SK-N-SH (cell line): ENCODE measurements at places on chromosomes 11 and 22. TPM values are rescaled to one million over a fixed set of nuclear protein-coding genes. Genes with fewer than 3 reads are reported as not detected.

DNA sequence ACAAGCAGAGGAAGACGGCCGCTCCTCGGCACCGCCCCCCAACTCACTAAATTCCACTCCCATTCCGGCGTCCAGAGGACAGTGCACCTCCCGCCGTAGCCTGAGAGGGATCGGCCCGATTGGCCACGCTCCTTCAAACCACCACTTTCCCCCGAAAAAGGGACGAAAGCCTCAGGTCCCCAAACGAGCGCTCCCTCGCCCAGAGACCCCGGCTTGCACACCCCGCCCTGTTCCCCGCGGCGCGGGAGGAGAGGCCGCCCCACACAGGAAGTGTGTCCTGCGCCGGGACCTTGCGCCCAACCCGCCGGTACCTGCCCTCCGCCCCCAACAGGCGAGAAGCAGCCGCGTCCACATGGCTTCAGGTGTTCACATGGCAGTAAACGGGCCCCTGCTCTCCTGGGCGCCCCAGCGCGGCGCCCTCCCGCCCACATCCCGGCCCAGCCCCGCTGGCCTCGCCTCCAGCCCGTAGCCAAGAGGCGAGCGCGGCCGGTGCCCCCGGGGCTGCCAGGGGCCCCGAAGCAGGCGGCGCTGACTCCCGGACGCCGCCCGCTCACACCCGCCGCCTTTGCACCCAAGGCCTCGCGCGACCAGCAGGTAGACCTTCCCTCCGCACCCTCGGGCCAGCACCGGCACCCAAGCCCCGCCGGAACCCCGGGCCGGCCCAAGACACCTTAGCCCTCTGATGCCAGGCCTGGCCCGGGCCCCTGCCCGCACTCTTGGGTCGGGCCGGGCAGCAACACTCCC lies 849 bp downstream of the TCF20 start:
- H3K4me1 ChIP-seq = no peaks in the 10 kb centered on the region
- H3K27me3 ChIP-seq = no peaks in the 10 kb centered on the region

DNA sequence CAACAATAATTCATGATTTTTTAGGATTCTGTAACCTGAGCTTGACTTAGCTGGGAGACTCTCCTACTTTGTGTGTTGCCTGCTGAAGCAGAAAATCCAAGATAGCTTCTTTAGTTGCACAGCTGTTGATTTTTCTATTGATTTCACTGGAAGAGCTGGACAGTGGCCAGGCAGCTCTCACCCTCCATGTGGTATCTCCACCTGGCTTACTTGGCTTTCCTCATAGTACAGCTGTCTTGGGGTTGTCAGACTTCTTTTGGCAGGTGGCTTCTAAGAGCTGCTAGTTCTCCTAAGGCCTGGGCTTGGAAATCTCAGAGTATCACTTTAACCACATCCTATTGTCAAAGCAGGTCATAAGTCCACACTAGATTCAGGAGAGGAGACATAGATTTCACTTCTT lies 130.8 kb upstream of the SPON1 start:
- H3K36me3 ChIP-seq = no peaks in the 10 kb centered on the region
- no peak for DNase-seq
- H3K27me3 ChIP-seq = no peaks in the 10 kb centered on the region
- H3K4me3 ChIP-seq = no peak overlapping the region
- H3K27ac ChIP-seq = no peak overlapping the region

- no peak overlapping the region for H3K4me3 ChIP-seq
- no peaks in the 10 kb centered on the region for H3K27me3 ChIP-seq
- no peak for DNase-seq
- H3K27ac ChIP-seq = no peak overlapping the region
- H3K36me3 ChIP-seq = peaks cover 41% of the 10 kb centered on the region
Observed at GRCh38 chr11:74070723-74071492, 62.0 kb upstream of the UCP3 start.

- no peak for DNase-seq
- H3K27me3 ChIP-seq = no peaks in the 10 kb centered on the region
- no peaks in the 10 kb centered on the region; the same call in 1 of the 2 replicates for H3K4me1 ChIP-seq
- H3K36me3 ChIP-seq = no peaks in the 10 kb centered on the region
Observed at GRCh38 chr22:35458547-35459422, 58.8 kb downstream of the MCM5 start.

- no peaks in the 10 kb centered on the region for H3K4me1 ChIP-seq
- H3K4me3 ChIP-seq = no peak overlapping the region
- no peak for DNase-seq
- no peak overlapping the region for H3K27ac ChIP-seq
Observed at GRCh38 chr11:129973809-129974208, 28.8 kb downstream of the PRDM10 start.

Gene OR5AK2
- not detected in 2 replicates for polyA plus RNA-seq

Gene EXPH5
- polyA plus RNA-seq = 0.03 and 0.05 TPM in 2 replicates
